ENCODE measurements at places on chromosomes 6 and 20. TPM values are rescaled to one million over a fixed set of nuclear protein-coding genes. Genes with fewer than 3 reads are reported as not detected.

- H3K36me3 ChIP-seq = peaks cover 10% of the 10 kb centered on the region
- H3K27me3 ChIP-seq = no peaks in the 10 kb centered on the region
- H3K4me3 ChIP-seq = no peak overlapping the region
Measured at GRCh38 chr6:53327017-53327395, 21.7 kb downstream of the ELOVL5 start.

DNA sequence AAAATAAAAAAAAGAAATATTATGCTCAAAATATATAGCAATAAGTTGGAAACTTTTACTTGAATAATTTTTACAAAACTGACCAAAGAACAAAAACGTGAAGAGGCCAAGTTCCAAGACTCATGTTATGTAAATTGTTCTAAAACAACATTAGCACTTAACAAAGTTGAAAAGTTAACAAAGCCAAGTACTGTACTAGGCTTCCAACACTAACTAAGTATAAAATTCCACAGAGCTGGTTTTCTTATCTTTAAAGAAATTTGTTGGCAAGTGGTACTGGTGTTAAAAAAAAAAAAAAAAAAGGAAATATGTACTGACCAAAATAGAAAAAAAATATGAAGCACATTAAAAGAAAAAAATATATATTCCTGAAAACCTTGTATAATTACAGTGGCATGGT, 127.8 kb downstream of the SLC16A10 start:
- no peak overlapping the region for H3K4me3 ChIP-seq
- DNase-seq = no peak
- H3K36me3 ChIP-seq = no peaks in the 10 kb centered on the region
- H3K4me1 ChIP-seq = peaks cover 5% of the 10 kb centered on the region

DNA sequence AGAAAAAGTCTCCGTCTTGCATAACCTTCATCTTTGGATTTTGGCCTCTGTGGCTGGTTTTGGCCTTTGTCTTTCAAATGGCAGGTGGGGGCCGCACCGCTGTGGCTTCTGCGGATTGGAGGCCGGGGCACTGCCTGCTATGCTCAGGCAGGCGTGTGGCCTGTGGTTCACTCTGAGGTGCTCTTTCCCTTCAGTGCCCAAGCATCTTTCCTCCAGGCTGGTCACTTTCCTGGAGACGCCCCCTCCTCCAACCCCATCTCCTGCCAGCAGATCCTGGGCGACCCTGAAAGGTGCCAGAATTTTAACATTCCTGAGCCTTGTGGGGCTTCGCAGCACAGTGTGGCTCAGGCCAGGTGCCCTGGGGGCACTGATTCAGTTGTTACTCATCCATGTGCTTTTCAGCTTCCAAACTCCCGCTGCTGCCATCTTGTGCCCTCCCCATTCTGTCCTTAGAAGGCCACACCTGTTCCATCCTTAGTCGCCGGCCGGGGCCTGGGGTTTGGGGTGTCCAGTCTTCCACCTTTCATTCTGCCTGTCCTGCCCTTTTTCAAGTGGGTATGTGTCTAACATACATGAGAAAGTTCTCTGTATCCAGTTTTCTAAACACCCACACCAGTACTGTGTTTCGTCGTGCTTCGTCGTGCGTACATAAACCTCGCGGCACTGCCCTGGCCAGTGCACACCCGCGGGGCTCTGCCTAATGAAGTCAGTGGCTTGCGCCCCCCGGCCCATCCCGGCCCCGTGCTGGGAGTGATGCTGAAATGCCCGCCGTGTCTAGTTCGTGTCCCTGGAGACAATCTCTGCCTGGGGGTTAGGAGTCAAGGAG, 12.1 kb downstream of the SS18L1 start:
- peaks cover 22% of the 10 kb centered on the region for H3K4me1 ChIP-seq
- no peak overlapping the region for H3K4me3 ChIP-seq
- H3K27me3 ChIP-seq = no peaks in the 10 kb centered on the region
- no peak overlapping the region for H3K27ac ChIP-seq

The C6orf62 gene
- 181 TPM for total RNA-seq

DNA sequence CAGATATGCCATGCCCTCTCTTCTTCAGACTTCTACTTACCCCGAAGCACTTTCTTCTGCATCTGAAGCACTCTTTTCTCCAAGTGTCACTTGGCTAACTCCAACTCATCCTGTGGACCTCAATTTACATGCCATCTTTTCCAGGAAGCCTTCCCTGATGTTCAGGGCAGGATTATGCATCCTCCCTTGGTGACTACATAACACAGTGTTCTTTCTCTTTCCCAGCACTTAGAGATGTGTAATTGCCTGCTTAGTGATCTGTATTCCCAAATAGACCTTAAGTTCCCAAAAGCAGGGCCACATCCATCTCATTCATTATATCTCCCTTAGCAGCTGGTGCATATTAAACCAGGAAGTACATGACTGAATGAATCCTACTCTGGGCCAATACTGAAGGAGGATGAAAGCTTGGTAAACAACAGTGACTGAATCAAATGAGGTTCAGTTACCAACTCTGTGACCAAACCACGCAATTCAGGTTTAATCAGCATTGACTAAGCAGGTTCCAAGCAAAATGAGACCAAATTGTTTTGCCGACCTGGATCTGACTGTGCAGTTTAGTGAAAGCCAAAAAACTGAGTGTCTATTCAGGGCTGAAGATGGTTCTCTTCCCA, 121.4 kb upstream of the TCF21 start:
- H3K27ac ChIP-seq = no peak overlapping the region
- no peaks in the 10 kb centered on the region for H3K4me1 ChIP-seq
- no peaks in the 10 kb centered on the region for H3K36me3 ChIP-seq
- H3K4me3 ChIP-seq = no peak overlapping the region
- no peak for DNase-seq

GRCh38 chr20:61311656-61312387, 59.8 kb downstream of the CDH4 start:
- H3K36me3 ChIP-seq = no peaks in the 10 kb centered on the region
- DNase-seq = no peak
- H3K4me3 ChIP-seq = no peak overlapping the region
- no peaks in the 10 kb centered on the region for H3K4me1 ChIP-seq
- no peak overlapping the region for H3K27ac ChIP-seq
- H3K27me3 ChIP-seq = no peaks in the 10 kb centered on the region

GRCh38 chr6:33000055-33000454, 9.3 kb downstream of the HLA-DOA start:
- no peak overlapping the region for H3K27ac ChIP-seq
- peaks cover 48% of the 10 kb centered on the region for H3K27me3 ChIP-seq
- H3K4me1 ChIP-seq = peaks cover 12% of the 10 kb centered on the region
- H3K4me3 ChIP-seq = no peak overlapping the region
- no peak for DNase-seq
- H3K36me3 ChIP-seq = no peaks in the 10 kb centered on the region

The DUSP15 gene
- not detected for total RNA-seq

The TNF gene
- total RNA-seq = 30.7 TPM

DNA sequence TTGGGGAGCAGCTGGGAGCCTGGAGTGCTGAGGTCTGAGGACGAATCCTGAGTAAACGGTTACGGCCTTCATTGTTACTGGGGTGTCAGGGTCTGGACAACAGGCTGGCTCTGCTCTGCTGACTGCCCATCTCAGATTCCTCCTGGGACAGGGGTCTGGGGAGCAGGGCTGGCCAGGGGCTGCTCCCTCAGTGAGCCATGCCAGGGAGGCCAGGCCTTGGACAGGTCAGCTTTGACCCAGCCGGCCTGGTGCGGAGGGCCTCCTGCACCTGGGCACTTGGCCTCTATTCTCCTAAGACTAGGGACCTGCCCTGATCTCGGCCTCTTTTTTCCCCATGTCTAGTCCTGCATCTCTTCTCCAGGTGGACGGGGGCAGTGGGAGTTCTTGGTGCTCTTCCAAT, 44.9 kb downstream of the MYT1 start:
- H3K36me3 ChIP-seq = no peaks in the 10 kb centered on the region
- H3K4me3 ChIP-seq = no peak overlapping the region
- DNase-seq = no peak
- H3K4me1 ChIP-seq = no peaks in the 10 kb centered on the region
- no peaks in the 10 kb centered on the region for H3K27me3 ChIP-seq

DNA sequence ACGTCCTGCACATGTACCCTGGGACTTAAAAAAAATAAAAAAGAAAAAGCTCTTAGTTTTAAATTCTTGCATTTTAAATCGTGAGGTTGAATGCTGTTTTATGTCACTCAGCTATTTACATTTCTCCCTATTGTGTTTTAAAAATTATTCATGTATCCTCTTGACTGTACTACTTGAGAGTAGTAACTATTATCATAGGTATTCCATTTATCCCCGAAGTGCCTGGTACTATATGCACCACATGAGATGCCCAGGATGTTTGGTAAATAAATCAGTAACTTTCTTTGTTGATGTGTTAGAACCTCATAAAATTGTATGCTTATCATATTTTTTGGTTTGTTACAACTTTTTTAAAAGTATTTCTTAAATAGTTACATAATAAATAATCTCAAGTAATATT, 18.4 kb downstream of the MAP3K4 start:
- no peak for DNase-seq
- no peak overlapping the region for H3K27ac ChIP-seq
- H3K27me3 ChIP-seq = no peaks in the 10 kb centered on the region
- no peak overlapping the region for H3K4me3 ChIP-seq
- peaks cover 33% of the 10 kb centered on the region for H3K4me1 ChIP-seq
- H3K36me3 ChIP-seq = peaks cover 5% of the 10 kb centered on the region

The CYP39A1 gene
- not detected for total RNA-seq

DNA sequence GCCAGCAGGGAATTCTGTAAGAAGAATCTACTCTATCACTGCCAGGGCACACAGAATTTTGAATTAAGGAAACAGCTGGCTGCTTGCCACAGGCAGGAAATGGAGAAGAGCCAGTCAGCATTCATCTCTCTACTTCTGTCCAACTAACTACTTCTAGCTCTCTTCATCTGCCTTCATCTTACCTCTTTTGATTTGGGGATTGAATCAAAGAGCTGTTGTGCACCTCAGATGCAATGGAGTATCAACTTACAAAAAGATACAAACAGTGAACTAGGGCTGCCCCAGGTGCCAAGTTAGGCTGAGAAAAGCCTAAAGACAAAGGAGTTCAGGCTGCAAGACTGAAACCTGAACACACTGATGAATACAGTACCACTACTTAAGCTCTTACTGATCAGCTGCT, 82.0 kb downstream of the PTPRK start:
- H3K4me1 ChIP-seq = no peaks in the 10 kb centered on the region
- H3K36me3 ChIP-seq = no peaks in the 10 kb centered on the region
- H3K4me3 ChIP-seq = no peak overlapping the region
- no peak overlapping the region for H3K27ac ChIP-seq
- DNase-seq = no peak

DNA sequence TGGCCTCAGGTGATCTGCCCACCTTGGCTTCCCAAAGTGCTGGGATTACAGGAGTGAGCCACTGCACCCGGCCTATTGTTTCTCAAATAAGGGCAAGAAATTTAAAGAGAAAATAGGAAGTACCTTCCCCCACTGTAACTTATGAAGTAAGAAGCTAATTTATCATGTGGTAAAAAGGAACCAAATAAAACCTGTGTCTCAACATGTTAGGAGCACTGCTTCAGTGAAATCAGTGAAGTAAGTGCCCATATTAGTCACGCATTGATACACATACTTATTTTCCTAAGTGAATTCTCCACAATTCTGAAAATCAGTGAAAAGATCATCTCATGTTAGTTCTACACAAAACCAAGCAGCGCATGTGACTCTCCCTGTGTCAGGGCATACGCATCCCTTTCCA, 14.2 kb upstream of the LPA start:
- H3K27ac ChIP-seq = no peak overlapping the region
- peaks cover 1% of the 10 kb centered on the region for H3K36me3 ChIP-seq
- no peak for DNase-seq
- no peaks in the 10 kb centered on the region for H3K4me1 ChIP-seq
- peaks cover 23% of the 10 kb centered on the region for H3K27me3 ChIP-seq

DNA sequence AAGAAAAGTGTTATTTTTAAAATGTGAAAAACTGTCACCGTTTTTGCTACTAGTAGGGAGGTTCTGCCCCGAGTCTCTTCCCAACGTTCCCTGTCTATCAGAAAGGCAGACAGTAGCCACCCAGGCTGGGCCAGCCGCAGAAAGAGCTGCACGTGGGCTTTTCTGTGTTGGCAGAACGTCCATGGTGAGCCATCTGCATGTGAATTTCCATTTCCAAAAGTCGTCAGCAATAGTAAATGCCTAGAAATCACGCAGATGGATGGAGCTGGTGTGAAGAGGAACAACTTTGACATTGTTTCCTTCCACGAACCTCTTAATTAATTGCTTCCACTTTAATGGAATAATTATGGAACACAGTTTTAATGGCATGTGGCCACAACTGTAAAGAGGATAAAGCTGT, 97.5 kb downstream of the FAM120B start:
- no peak overlapping the region for H3K4me3 ChIP-seq
- DNase-seq = no peak
- H3K4me1 ChIP-seq = no peaks in the 10 kb centered on the region
- peaks cover 2% of the 10 kb centered on the region for H3K36me3 ChIP-seq
- H3K27ac ChIP-seq = no peak overlapping the region

Measured in activated T-cell treated with anti-CD3 and anti-CD28 coated beads, Interleukin-2, amount 50 U/mL, for 72 hours (primary cell).